ENCODE measurements at places on chromosomes 13 and 19.

DNA sequence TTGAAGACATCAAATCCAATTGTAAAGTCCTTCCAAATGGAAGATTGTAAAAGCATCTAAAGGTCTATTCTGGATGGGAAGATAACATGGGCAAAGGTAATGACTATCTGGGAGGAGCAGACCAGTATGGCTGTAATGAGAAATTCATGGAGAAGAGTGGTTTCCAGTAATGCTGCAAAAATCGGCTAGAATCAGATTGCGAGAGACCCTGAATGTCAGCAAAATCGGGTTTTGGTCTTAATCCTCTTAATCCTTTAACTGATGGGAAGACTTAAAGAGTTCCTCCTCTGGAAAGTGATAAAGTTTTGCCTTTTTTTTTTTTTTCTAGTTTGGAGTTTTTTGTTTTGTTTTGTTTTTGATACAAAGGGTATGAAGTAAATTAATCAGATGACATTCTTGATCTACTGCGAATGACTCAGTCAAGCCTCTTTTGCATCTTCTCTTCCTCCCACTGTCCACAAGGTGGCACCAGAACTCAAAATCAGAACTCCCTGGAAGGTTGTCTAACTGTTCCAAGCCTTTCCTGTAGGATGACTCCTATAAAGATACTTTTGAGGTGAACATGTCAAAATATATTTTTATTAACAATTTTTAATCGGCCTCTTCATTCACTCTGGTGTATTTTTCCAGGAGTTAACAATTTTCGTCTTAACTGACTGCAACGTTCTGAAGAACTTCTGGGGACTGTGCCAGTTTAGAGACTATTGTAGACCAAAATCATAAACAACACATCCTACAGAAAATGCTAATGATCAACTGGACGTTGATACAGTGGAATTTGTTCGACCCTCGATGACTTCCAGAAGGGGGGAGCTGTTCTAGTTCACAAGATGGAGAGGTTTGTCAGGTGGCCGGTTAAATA lies 213.3 kb upstream of the MIR17HG start:
- DNase-seq, result peak; percentile 58

DNA sequence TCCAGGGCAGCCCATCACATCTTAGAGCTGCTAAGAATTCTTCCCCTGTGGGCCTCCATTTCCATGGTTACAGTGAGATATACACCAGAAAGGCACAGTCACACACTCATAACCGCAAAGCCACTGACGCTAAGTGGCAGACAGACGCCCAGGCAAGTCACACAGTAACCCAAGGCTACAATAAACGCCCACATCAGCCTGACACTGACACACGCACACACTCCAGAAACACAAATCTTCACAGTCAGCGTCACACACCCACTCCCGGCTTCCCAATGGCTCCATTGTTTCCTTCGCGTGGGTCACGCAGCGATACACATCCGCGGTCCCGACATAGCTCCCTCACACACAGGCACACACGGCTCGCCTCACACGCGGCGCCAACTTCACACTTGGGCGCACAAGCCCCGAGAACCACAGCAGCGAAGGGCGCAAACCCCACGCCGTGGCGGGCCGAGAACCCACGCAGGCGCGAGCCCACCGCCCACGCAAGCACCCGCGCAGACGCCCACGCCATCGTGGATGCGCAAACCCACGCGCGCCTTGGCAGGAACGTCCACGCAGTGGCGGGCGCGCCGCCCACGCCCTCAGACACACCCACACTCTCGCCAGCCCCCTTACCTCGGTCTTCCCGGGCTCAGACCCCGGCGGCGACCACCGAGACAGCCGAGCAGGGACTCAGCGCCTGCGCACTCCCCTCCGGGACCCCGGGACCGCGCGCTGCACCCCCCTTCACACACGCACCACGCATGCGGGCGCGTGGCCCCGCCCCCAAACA lies at the start of gene ZNF667:
Gene ZNF667 (minus strand): TSS at position 695 of the 778 bp plus-strand sequence. CDS start 14,975 bp downstream, outside the sequence.
- no peak for DNase-seq

DNA sequence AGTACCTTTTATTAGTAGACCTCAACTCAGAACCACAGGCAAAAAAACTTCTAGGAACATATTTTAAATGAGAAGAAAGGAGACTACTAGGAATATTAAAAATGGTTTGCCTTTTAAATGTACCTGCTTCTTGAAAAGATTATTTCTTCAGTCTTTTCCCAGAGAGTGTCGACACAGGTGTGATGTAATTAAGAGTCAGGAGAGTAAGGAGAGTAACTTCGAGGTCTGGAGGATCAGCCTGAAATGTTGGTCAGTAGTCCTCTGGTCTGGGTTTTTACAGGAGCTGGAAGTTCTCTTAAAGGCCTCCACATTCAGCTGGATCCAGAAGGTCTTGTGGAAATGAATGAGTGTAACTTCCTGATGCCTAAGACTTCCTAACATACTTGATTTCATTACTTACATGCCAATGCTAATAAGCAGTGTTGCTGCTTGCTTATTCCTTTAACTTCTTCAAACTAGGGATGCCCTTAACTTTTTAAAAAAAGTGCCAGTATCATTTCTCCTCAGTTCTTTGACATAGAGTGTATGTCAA lies at the start of gene KCTD4:
Gene KCTD4 (minus strand): TSS at position 345 of the 532 bp plus-strand sequence. CDS start 6,478 bp downstream, outside the sequence.
- no peak for DNase-seq

GRCh38 chr13:51125495-51126226 lies 14.6 kb upstream of the C13orf42 start:
- peak; percentile 23 for DNase-seq

DNA sequence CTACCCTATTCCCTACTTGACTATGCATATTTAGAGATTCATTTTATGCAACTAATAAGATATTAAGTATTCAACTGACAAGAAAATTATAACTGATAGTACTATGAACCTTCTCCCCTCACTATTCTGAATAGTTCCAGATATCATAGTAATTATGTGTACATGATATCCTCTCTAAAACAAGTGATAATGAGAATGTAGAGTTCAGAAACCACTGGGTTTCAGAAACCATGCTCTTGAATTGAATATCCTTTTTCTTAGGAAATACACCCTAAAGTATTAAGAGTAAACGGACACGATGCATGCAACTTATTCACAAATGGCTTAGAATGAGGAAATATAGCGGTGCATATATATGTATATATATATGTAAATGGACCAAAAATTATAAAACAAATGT lies 160.9 kb downstream of the TBC1D4 start:
- no peak for DNase-seq

DNA sequence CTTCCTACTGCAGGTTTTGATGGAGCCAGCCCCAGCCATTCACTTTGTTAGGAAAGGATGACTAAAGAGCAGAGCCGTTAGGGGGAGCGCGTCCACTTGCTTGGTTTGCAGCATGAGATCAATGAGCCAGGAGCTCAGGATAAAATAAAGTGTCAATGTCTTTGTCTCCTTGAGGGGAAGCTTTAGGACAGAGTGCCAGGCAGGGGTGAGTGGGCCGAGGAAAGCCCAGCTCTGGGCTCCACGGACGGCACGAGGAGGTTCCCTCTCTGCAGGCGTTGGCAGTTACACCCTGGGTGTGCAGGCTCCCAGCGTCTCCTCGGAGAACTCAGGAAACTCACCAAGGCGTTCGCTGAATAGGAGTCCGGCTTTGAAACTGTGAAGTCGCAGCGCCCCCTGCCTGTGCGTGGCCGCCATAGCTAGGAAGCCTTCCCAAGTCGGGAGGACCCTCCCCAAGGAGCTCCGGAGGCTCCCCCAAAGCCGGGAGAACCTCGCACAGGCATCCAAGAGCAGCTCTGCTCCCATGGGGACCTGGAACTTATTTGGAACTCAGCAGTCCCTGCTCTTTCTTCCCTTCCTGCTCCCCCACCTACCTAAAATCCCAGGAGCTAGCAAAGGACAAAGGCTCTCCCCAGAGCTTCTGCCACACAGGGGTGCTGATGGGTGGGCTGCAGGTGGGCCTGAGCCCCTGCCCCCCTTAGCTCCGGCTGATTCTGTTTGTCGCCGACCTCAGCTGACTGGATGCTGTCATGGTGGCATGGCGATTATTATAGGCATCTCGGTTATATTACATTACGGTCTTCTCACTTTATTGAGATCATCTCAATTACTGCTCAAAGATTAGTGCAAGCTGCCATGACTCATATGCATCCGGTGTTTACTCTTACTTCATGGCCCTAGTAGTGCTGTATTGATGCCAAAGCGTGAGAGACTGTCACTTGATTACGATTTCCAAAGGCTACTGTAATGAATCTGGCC lies 34.4 kb downstream of the GSX1 start:
- peak; percentile 77 for DNase-seq

DNA sequence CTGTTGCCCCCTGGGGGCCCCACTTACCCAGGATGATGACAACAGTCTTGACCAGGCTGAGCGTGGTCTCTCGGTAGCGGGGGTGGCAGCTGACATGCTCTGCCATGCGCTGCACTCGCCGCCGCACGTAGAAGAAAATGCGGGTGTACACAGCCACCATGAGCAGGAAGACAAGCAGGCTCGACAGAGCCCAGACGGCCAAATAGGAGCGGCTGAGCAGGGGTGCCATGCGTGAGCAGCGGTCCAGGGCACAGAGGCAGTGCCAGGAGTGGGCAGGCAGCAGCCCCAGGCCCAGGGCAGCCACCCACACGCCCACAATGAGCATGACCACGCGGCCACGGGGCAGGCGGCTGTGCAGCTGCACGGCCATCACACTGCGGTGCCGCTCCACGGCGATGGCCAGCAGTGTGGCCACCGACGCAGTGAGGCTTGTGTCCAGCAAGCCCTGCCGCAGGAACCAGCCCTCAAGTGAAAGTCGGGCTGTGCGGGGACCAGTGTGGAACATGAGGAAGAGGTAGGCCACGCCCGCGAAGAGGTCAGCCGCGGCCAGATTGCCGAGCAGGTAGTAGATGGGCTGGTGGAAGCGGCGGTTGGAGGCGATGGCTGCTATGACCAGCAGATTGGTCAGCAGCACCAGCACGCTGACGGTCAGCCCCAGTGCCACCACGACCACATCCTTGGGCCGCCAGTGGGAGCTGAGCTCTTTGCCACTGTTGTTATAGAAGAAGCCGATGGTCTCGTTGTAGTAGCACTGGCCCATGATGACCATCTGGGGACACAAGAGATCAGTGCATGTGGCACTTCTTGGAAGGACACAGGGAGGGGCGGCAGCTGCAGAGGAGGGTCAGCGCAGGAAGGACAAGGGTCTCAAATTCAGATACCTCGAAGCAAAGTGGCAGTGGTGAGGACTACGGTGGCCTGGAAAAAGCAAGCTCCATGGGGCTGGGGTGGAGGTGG lies 1.2 kb downstream of the LPAR2 start:
- no peak for DNase-seq

- DNase-seq, result no peak
Measured at GRCh38 chr19:30084390-30084819, 142.4 kb downstream of the URI1 start.

DNA sequence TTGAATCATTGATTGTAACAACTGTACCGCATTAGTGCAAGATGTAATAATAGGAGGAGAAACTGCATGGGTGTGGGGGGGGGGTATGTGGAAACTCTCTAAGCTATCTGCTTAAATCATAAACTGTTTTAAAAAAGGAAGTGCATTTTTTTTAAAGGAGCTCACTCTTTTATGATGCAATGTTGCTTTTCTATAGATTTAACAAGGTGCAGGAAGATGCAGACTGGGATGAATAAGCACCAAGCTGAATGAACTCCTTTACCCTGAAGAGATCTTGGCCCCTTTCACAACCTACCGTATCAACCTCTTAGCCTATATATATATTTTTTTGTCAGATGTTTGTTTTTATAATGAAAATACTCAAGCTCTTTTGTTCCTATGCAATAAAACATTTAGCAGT lies 95.9 kb downstream of the AKAP11 start:
- no peak for DNase-seq

DNA sequence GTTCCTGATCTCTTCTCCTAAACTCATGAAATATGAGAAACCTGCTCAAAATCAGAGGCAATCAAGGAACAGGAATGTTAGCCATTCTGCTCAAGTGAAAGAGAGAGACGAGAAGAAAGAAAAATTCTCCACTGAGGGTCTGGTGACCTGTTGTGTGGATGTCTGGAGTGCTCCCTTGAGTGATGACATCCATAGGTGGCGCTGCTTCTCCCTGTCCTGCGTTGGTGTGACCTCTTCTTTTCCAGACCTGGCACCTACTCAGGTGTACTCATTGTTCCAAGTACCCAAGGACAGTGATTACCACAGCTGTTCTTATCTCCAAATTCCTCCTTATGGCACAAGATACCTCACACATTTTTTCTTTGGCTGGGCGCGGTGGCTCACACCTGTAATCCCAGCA lies 4.0 kb downstream of the ZNF223 start:
- no peak for DNase-seq

DNA sequence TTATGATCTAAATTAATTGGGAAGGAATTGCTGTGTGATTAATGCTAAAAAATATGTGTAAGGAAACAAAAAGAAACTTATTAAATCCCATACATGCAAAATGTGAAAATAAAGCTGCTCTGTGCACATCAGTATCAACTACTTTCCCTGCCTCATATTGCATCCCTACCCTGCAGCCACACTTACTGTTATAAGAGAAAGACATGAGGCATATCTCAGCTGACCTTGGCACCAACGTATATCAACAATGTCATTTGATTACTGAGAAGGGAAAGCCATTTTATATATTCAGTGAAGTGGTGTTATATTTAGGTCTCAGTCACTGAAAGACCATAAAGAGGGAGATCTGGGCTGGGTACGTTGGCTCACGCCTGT lies 585.1 kb downstream of the GPC6 start:
- no peak for DNase-seq

- DNase-seq, result no peak
Measured at GRCh38 chr19:49328741-49329140, 3.8 kb upstream of the SLC6A16 start.

DNA sequence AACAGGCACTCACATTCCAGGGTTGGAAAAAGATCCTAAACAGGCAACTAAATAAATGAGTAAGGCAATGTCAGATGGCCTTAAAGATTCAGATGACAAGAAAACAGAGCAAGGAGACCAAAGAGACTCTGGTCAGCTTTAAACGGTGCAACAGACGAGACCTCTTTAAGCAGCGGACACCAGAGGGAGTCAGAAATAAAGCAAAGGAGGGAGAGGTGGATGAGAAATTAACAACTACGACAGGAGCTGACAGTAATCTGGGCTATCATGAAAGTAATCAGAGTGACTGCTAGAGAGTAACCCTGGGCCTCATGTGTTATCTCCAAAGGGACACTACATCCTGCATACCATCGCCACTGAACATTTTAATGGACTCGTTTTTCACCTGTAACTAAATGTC lies 1.1 kb downstream of the ZNF550 start:
- no peak for DNase-seq

DNA sequence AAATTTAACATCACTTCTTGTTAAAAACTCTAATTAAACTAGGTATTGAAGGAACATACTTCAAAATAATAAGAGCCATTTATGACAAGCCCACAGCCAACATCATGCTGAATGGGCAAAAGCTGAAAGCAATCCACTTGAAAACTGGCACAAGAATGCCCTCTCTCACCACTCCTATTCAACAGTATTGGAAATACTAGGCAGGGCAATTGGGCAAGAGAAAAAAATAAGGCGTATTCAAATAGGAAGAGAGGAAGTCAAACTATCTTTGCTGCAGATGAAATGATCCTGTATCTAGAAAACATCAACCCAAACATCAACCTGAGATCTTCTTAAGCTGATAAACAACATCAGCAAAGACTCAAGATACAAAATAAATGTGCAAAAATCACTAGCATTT lies 15.6 kb upstream of the LILRB1 start:
- DNase-seq, result no peak

GRCh38 chr19:18683109-18683957 lies at the start of gene CRTC1:
Gene CRTC1 (plus strand): TSS chr19:18683680. CDS start chr19:18683703, 23 bp downstream.
- peak; percentile 59 for DNase-seq
